ENCODE measurements at places on chromosomes 16 and 17.

DNA sequence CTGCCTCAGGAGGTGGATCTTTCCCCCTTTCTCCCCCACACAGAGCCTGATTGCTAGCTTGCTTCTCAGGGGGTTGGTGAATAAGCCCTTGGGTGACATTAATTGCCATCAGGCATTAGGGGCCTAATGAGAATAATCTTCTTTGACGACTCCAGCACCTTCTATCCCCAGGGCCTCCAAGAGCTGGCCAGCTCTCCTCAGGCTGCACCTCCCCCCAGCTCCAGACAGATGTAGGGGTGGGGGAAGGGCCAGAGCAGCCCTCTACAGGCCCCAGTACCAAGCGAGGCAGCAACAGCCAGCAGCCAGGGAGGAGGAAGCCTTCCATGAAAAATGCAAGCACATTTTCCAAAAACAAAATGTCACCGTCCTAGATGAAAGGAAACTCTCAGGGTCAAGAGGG, 1.4 kb upstream of the TMEM132E start:
- no peak for DNase-seq

DNA sequence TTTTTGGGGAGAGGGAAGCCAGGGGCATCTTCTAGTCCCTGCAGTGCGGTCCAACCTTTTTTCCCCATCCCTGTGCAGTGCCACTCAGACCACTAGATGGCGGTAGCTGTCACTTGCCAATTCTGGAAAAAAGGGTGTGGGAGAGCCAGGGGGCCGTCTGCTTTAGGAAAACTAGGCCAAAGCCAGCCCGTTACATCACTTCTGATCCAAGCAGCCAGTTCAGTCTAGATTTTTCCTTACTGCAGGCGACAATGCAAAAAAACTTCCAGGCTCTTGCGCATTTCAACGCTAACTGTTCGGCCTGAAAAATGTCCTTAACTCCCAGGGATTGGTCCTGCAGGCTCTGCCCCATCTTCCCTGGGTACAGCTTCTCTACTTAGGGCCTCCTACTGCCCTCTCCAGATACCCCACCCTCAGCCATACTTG, 69.2 kb upstream of the CES5A start:
- peak; percentile 56 for DNase-seq

DNA sequence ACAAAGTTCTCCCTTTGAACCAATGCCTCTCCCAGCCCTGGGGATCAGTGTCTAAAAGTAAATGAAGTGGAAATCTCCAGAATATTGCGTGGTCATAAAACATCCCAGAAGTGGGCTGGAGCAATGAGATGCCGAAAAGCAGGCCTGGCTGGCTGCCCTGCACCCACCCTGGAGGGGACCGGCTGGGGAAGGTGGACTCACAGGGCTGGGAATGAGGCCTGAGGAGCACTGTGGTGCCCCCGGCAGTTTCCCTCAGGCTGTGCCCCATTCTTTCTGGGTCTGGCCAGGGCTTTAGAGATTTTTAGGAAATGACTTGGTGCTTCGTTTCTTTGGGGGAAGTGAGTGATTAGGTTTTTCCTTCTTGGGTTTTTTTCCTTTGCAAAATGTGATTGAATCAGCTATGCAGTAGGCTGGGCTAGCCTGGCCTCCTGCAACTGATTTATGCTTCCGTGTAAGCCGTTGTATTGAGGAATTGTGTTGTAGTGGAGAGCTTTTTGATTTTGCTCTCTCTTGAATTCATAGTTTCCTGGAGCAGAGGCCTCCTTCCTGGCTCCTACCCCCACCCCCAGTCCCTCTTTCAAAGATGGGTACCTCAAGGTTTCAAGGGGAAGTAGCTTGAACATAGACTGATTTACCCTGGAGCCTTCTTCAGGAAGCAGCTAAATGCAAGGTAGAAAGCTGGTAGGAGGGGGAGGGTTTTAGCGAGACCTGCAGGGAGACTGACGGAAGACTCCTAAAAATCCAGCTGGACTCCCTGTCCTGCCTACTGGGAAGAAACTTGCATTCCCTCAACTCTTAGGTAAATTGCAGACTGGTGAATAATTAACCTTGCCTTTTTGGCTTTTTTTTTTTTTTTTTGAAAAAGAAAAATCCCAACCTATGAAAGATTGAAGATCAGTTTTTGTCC, 170.2 kb downstream of the RAB11FIP4 start:
- no peak for DNase-seq

GRCh38 chr16:60905811-60906210, 1130.4 kb downstream of the CDH8 start:
- no peak for DNase-seq
